ENCODE measurements at places on chromosomes 4 and X. TPM values are rescaled to one million over a fixed set of nuclear protein-coding genes. Genes with fewer than 3 reads are reported as not detected.

GRCh38 chr4:150540959-150541360 is 41.0 kb upstream of the MAB21L2 start:
- no peak overlapping the region for H3K27ac ChIP-seq
- no peaks in the 10 kb centered on the region for H3K4me1 ChIP-seq
- H3K27me3 ChIP-seq = no peaks in the 10 kb centered on the region
- H3K4me3 ChIP-seq = no peak overlapping the region
- H3K36me3 ChIP-seq = no peaks in the 10 kb centered on the region
- DNase-seq = no peak

DNA sequence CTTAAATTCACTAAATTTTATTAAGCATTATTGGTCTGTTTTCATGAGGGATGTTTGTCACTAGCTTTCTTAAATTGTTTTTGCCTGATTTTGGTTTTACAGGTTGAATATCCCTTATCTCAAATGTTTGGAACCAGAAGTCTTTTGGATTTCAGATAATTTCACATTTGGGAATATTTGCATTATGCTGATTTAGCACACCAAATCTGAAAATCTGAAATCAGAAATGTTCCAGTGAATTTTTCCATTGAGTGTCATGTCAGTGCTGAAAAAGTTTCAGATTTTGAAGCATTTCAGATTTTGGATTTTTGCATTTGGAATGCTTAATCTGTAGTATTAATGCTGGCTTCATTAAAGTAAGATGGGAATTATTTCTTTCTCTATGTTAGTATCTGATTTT is 14.7 kb downstream of the FAM193A start:
- no peak overlapping the region for H3K4me3 ChIP-seq
- DNase-seq = no peak
- H3K27me3 ChIP-seq = no peaks in the 10 kb centered on the region
- no peaks in the 10 kb centered on the region for H3K36me3 ChIP-seq
- H3K27ac ChIP-seq = no peak overlapping the region

DNA sequence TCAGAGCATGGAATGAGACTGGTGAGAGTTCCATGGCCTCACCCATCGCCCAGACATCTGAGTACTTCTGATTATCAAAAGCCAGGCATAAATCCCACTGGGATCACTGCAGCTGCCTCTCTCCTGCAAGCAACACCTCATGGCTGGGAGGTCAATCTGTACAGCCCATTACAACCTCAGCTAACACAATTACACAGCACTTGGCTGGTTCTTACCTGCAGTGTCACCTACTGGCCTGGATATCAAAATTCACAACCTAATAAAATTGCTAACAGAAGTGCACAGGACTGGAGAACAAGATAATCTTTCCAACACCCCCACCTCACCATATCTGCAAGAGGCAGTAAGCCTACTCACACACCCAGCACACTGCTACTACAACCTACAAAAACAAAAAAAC is 341.7 kb upstream of the NDST3 start:
- DNase-seq = no peak
- no peaks in the 10 kb centered on the region for H3K36me3 ChIP-seq
- no peaks in the 10 kb centered on the region for H3K27me3 ChIP-seq
- H3K27ac ChIP-seq = no peak overlapping the region
- H3K4me1 ChIP-seq = no peaks in the 10 kb centered on the region
- no peak overlapping the region for H3K4me3 ChIP-seq

LONRF3 gene
- 7.4 TPM for total RNA-seq

DNA sequence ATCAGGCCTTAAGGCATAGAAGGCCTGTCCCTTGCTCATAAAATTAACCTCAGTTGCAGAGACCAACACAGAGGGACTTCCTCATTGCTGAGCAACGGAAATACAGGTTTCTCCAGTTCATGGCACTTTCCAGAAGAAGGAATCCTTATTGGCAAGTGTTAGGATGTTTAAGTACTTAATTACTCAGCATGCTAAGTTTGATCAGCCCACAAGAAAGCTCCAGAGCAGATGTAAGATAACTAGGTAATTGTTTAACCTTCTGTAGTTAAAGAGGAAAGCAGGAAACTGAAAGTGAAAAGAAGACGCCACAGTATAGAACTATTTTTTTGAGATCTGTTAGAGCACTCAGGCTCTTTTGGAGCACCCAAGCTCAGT is 33.5 kb downstream of the SMS start:
- H3K4me1 ChIP-seq = no peaks in the 10 kb centered on the region
- peak; percentile 41 for DNase-seq
- H3K4me3 ChIP-seq = no peak overlapping the region
- H3K36me3 ChIP-seq = no peaks in the 10 kb centered on the region
- H3K27ac ChIP-seq = peak overlapping the region; percentile 35

All from colonic mucosa (tissue), 4 donors.